HCT116 (cell line): ENCODE measurements at places on chromosomes 6 and 20.

DNA sequence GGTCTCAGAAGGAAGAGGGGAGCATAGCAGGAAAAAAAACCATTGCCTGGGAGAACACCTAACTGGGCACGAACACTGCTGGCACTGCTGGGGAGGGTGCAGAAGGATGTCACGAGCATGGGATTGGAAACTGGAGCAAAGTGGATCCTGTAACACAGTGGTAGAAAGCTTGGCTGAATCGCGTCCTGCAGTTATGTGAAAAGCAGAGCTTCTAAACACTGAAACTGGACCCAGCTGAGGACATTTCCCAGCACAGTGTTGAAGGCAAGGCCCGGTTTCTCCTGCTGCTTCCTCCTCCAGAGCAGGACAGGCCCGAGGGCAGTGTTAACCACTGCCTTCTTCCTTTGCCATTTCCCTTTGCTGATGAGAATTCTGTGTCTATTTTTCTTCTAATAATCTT is 6.7 kb downstream of the APMAP start:
- DNase-seq: no peak

DNA sequence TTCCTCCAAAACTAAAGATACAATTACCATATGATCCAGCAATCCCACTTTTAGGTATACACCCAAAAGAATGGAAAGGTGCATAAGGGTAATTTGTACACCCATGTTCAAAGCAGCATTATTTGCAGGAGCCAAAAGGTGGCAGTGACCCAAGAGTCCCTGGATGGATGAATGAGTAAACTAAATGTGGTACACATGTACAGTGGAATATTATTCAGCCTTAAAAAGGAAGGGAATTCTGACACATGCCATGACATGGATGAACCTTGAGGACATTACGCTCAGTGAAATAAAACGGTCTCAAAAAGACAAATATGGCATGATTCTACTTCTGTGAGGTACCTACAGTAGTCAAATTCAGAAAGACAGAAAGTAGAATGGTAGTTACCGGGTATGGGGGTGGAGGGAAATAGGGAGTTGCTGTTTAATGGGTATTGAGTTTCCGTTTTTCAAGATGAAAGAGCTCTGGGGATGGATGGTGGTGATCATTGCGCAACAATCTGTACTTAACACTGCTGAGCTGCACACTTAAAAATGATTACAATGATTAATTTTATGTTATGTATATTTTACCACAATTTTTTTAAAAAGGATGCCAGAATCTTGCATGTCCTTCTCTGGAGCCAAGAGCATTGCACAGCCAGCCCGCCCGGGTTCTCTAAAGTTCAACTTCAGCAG is 518.9 kb upstream of the JARID2 start:
- DNase-seq: no peak

- DNase-seq: no peak
These were observed 80.5 kb upstream of the SYNDIG1 start for GRCh38 chr20:24388828-24389380.

DNA sequence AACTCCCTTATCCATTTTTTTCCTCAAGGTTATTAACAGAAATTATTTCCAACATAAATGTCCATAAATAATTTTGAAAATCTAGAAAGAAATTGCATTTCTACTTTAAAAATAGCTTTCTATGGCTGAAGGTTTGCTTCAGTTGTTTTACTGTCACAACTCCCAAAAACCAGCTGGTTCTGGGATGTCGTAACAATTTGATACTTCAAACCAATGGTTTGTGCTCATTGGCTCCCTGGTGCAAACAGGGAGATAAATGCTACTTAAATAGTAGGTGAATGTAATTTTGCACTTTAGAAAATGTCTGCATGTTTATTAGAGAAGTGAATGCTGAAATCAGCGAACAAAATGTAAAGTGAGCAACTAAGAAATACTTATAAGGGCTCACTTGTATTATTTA is 31.1 kb downstream of the LAMA2 start:
- DNase-seq: no peak

GRCh38 chr20:63114006-63114692 is 101.8 kb downstream of the YTHDF1 start:
- DNase-seq: no peak

DNA sequence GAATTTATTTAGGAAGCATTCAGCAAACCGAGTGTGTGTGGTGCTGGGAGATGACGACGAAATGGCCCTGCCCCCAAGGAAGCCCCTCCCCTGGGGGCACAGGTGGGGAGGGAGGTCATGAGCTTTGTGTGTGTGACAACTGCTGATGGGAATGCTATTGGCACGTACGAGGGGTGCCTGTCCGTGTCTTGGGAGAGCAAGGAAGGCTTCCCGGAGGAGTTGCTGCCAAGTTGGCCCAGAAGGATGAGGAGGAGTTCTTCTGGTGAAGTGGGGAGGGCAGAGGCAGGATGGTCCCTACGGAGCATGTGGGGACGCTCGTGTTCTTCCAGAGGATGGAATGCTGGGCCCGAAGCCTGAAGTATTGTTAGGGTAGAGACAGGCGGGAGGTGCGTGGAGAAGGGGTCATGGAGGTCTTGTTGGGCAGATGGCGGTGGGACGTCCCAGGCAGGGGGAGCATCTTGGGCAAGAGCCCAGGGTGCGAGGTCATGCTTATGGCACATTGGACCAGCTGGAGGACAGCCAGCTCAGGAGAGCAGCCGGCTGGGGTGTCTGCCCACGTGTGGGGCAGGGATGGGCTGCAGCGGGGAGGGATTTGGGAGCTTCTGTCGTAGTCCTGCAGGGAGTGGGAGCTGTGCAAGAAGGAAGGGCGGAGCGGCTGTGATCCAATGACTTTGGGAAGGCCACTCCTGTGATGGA is 46.1 kb downstream of the SYNJ2 start:
- no peak for DNase-seq

- no peak for DNase-seq
These were observed 31.2 kb downstream of the KCNQ5 start for GRCh38 chr6:72653026-72653425.

- DNase-seq: no peak
These were observed 88.8 kb upstream of the PRND start for GRCh38 chr20:4632876-4633275.

DNA sequence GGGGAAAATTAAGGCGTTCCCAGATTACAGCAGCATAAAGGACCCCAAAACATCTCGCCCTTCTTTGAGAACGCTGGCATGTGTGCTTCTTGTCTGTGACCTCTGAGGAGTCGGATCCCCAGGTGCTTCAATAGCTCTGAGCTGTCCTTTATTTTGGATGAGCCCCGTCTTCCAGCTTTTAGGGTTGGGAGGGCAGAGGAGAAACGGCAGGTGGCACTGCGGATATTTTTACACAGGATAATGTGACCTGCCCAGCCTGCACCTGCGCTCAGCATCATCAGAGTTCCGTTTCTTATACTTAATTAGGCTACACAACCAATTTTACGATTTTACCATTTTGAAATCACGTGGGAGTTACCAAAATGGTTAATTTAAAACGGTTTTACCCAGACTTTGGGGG is 147.7 kb upstream of the RPS6KA2 start:
- DNase-seq: no peak

GRCh38 chr6:119566546-119567260 is 217.1 kb upstream of the MAN1A1 start:
- DNase-seq: no peak

DNA sequence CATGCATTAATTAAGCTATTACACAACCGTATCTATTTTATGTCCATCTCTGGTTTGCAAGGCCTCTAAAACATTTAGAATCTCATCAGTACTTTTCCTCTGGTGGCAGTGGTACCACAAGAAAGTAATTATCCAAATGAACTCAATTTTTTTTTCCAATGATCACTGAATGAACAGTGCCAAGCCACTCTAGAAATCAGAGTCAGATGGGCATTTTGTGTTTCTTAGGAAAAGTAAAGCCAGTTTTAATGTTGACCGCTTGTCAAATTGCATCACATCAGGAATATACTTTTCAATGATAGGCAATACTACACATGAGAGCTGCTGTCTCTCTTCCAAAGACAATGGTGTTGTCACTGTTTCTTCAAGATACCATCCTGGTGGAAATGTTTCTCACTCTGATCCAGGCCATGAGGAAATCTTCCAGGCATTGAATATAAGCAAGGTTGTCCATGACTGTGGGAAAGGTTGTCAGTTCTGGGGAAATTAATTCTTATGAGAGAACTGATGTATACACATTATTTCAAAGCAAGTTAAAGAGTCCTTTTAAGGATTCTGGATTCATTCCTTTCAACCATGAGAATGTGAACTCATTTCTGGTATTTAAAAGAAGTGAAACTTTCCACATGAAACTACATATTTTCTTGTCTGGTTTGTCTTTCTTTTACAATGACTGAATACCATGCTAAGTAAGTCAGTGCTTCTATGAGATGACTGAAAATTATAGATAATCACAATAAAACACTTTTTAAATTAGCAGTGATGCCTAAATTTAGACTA is 108.8 kb upstream of the TCF21 start:
- DNase-seq: no peak
